ENCODE measurements at places on chromosomes 7 and 10.

DNA sequence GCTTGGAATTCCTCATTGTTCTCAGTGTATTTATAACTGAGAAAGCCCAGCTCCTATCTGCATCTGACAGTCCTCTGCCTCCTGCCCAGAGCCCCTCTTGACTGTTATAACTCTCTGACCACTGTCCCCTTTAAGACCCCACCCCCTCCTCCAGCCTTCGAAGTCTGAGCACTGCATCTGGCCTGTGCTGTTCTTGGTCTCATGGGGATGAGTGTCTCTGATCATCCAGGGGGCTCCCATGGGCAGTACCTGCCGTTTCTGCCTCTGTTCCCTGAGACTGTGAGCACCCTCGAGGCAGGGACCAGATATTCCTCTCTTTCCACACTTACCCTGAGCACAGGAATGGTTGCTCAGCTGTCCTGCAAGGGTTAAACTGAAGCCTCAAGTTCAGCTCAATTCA is 7.7 kb downstream of the GHRHR start:
- DNase-seq, result no peak

DNA sequence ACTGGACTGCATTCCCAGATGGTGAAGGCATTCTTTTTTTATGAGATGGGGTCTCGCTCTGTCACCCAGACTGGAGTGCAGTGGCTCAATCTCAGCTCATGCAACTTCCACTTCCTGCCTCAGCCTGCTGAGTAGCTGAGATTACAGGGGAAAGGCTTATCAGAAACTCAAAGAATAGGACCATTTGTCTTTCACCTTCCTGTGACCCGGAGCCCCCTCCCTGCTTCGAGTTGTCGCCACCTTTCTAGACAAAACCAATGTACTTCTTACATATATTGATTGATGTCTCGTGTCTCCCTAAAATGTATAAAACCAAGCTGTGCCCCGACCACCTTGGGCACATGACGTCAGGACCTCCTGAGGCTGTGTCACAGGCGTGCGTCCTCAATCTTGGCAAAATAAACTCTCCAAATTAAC is 1.8 kb upstream of the METTL27 start:
- no peak for DNase-seq

- DNase-seq, result no peak
Observed at GRCh38 chr7:66272321-66272720, 67.2 kb downstream of the TPST1 start.

DNA sequence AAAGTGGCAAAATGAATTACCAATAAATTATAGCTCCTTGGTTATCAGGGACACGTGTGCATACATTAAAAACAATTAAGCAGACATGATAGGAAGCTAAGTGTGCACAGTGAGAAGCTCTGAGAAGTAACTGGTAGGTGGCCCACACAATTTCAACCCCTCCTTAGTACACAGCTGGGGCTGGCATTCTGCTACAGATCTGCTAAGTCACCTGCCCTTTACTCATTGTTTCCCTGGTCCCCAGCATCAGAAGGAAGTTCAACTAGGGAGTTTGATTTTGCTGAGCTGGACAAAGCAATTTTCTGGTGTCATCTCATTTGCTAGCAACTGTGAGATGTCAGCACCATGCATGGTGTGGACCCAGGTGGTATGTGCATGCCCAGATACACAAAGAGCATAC is 424.1 kb upstream of the NPVF start:
- no peak for DNase-seq

DNA sequence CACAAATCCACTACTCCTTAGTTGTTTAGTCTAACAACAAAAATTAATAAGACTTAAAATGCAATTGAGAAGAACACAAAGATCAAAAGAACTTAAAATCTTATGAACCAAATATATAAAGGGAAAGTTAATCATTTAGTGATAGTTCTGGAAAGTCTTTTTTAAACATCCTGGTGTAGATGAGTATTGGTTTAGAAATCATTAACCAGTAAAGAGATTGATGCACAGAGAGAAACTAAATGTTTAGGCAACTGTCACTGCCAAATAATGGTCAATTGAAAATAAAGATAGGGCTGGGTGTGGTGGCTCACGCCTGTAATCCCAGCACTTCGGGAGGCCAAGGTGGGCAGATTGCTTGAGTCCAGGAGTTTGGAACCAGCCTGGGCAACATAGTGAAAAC is 44.9 kb downstream of the SP8 start:
- DNase-seq, result no peak

- DNase-seq, result no peak
Observed at GRCh38 chr10:133123746-133124356, 36.1 kb downstream of the ADGRA1 start.

GRCh38 chr7:109735881-109736280 is 1166.2 kb downstream of the DNAJB9 start:
- DNase-seq, result no peak

- DNase-seq, result no peak
Observed at GRCh38 chr7:113652501-113652900, 266.3 kb downstream of the PPP1R3A start.

GRCh38 chr10:32347363-32348022 is 535 bp upstream of the EPC1 start:
- no peak for DNase-seq

- DNase-seq, result peak; percentile 94
Observed at GRCh38 chr7:1512781-1513656, 8.8 kb upstream of the INTS1 start.

DNA sequence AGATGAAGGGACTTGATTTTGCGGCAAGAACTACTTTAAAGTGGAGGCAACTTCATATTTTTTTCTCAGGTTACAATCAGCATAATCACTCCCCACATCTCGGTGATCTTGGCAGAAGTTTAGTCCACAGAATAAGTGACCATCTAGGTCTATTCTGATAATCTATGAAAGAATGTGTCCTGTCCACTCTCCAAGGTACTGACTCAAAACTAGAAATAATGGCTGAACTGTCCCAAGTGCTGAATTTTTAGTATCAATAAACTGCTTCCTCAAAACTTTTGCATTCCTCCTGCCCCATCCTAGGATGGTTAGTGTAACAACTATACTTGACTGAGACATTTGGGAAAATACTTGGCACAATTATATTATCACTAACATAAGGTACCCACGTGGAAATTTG is 10.9 kb upstream of the CHRM2 start:
- DNase-seq, result peak; percentile 9

GRCh38 chr10:96719850-96720421 is 378 bp downstream of the PIK3AP1 start:
- DNase-seq, result no peak

DNA sequence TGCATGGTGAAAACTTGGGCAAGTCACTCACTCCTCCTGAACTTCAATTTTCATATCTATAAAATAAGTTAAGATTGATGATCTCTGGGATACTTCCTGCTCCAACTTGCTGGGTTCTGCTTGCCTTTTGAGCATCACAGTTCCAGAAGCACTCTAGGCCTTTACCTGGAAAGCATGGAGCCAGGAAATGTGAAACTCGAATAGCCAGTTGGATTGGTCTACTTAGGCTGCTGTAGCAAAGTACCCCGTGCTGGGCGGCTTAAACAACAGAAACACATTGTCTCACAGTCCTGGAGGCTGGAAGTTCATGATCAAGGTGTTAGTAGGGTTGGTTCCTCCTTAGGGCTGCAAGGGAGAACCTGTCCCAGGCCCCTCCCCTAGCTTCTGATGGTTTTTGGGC is 64.5 kb downstream of the NAMPT start:
- DNase-seq, result no peak

DNA sequence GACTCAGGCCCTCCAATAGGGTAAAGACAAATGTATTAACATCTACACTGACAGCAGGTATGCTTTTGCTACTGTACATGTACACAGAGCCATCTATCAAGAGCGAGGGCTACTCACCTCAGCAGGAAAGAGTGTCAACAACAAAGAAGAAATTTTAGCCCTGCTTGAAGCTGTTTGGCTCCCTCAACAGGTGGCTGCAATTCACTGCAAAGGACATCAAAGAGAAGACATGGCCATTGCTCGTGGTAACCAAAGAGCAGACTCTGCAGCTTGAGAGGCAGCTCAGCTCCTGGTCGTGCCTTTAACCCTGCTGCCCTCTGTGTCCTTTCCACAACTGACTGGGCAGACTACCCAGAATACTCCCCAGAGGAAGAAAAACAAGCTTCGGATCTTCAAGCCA is 5.1 kb downstream of the AKR1B15 start:
- no peak for DNase-seq

DNA sequence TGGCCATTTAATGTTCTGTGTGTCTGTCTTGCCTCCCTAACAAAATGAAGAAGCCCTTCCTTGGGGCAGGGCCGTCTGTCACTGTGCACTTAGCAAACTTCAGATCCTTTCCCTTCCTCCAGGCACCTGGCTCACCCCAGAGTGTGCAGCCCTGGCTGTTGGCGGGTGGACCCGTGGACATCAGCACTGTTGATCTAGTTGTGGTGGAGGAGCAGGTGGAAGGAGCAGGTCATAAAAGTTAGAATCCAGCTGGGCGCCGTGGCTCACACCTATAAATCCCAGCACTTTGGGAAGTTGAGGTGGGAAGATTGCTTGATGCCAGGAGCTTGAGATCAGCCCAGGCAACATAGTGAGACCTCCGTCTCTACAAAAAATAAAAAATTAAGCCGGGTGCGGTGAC is 12.7 kb downstream of the RAB19 start:
- DNase-seq, result no peak

- peak; percentile 24 for DNase-seq
Observed at GRCh38 chr10:132142396-132143161, 44.2 kb upstream of the DPYSL4 start.

DNA sequence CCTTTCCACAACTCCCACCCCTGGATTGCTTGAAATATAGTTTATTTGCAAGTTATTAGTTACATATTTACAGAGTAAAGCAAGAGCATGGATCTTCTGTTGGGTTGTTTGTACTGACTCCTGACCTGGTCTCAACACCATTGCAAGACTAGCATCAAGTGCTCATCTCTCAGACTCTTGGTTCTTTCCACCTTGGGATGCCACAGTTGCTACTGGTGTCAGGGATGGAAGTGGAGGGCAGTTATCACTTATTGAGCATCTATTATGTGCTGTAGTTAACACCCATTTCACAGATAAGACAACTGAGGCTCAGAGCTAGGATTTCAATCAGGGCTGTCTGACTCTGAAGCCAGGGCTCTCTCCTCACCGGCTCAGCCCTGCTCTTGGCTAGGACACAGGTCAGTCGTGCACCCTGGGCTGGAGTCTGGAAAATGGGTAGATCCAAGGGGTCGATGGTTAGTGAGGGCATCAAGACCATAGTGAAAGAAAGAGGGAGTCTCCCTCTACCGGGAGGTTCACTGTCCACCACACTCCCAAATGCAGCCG is 614 bp upstream of the ADAMTS14 start:
- DNase-seq, result no peak

DNA sequence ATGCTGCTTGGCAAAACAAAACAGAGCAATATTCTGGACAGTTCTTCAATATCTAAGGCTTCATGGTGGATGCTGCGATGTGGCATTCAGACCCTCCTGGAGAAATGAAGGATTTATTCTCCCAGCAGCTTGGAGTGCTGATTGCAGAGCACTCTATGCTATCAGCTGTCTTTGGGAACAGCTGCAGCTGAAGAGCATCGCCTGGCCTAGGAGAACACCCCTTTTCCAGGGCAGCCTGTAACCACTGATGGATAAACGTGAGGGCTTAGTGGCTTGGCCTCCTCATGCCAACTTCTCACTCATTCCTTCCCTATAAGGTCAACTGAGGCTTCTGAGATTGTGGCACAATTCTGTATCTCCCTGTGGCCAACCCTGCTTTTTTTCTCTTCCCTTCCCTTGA is 638.1 kb upstream of the CNTNAP2 start:
- DNase-seq, result no peak

DNA sequence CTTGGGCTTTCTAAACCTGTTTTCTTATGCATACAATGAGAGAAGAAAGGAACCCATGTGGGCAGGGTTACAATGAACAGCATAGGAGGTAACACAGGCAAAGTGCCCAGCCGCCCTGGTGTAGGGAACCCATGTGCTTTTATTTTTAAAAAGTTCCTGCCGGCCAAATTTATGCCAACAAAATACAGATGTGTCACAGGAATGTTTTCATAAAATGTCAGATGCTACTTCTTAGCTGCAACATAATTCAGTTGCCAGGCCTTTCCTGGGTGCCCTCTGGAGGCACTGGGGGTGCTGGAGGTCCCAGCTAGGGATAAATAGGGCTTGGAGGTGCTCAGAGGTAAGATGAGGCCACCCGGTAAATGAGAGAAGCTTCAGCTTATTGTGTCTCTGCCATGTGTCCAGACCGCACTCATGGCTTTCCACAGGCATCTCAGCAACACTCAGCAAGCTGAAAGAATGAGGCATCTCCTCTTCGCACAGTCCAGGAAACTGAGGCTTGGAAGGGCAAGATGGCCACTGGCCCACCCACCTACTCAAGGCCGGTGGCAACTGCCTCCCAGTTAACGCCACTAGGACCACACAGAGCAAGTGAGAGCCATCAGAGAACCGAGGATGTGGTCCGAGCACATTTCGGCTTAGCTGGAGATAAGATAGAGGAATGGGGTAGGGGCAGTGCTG is 58.3 kb downstream of the CPXM2 start:
- no peak for DNase-seq

DNA sequence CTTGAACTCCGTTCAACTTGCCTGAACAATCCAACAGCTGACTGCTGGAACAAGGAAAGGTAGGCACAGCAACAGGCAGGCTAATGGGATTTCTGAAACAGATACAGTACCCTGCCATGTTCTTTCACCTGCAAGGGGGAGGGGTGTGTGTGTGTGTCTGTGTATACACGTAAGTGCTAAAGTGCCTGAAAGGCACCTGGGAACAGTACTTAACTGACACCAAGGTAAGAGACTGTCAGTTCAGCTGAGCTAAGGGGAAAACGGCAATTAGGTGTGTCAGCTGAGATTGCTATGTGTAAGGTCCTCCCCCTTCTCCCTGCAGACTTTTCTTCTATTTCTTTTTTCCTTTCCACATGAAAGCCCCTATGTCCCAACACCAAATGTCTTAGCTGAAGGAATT is 27.0 kb downstream of the NAMPT start:
- DNase-seq, result no peak

DNA sequence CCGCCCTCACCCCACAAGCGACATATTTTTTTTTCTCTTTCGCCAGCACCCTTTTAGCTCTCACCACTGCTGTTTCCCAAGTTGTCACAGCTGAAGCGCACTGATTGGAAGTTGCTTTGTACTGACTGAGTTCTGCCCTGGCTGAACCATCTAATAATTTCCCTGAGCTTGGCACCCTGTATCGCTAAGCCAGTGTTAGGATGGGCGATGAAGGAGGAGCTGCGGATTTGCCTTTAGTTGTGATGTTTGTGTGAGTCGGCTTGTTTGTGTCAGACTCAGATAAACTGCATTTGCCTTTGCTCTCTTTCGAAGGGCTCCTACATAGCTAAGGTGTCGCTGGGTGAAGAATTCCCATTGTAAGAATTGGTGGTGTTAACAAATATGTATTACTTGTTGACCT is 1.3 kb upstream of the ATXN7L1 start:
- no peak for DNase-seq

- no peak for DNase-seq
Observed at GRCh38 chr7:88040694-88041093, 106.6 kb downstream of the ADAM22 start.

DNA sequence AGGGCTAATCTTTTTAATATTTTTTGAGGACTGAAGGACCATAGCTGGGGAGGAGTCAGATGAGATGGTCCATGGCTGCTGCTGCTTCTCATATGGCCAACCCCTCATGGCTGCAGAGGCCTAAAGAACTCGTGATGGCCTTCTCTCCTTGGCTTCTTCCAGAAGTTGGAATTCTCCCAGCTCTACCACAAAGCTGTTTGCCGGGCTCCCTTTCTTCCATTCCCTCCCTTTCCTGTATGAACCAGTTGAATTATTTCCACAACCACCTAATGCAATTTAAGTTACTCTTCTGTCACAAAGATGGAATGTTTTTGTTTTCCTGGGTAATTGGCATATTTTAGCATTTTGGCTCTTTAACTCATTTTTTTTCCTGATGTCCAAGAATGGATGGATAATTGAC is 80.7 kb downstream of the PHTF2 start:
- DNase-seq, result no peak

Data from NCI-H460 (cell line).